Stromal cell of bone marrow (primary cell): ENCODE measurements at places on chromosomes 6 and 20.

- no peak for DNase-seq
These were observed 18.9 kb downstream of the VPS52 start for GRCh38 chr6:33252759-33253158.

DNA sequence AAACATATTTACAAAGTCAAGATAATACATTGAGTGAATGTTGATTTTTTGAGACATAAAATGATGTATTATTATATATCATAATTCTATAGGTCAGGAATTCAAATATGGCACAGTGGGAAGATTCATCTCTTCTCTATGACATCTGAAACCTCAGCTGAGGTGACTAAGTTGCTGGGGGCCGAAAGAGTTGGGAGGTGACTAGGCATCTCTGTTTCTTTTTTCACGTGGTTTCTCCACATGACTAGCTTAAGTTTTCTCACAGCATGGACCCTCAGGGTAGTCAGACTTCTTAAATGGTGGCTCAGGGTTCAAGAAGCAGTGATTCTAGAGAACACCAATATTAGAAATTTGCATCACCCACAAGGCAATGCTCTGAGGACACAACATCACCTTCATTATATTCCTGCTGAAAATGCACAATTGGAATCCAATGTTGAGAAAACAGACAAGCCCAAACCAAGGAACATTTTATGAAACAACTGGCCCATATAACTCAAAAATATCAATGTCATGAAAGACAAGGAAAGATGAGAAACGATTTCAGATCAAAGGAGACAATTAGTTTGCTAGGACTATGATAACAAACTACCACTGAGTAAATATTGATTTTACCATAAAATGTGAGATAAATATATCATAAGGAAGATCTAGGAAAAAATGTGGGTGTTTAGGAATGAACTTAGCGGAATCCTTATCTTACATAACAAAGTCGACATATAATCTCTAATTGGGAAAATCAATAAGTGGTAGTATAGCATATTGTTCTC is 273.3 kb upstream of the IRAK1BP1 start:
- DNase-seq: no peak

DNA sequence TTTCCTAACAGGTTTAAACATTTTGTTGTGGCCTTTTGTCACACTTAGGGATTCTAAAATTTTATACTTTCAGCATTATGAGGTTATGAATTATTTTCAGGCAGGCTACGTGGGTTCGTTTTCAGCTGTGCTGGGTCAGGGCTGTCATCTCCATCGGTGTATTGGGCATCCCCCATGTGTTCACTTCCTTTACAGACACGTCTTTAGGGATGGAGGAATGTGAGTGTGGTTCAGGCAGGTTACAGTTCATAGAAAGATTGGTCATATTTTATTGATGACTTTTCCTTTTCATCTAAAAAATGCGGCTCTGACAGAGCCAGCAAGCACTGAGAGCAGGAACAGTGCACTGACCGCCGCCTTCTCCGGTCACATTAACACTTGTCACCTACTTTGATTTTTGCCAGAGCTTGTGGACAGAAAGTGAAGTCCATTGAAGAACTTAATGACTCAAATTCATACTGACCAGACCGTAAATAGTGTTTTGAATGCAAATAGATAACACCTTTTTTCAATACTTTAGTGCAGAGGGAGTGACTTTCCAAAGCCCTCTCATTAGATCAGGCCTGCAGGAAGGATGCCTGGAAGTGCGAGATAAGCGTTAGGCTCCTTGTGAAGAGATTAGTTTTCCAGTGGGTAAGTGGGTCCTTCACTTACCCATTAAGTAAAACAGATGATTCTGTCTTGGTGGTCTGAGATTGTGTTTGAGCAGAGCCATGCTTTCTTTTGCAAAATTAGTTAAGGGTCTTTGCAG is 113.1 kb downstream of the TIAM2 start:
- no peak for DNase-seq

DNA sequence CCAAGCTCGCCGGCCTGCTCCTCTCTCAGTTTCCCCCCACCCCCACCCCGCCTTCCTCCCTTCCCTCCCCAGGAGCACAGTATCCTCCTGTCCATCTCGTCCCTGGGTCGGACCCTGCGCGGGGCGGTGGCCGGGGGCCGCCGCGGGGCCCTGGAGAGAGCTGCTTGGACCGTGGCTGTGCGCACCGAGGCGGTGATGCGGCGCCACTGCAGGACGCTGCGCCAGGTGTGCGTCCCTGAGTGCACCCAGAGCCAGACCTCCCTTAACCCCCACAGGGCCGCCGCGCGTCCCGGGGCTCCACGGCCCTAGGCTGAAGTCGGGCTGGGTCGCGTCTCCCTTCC is 2.2 kb downstream of the C20orf204 start:
- DNase-seq: no peak

- DNase-seq: peak; percentile 21
These were observed 55.8 kb upstream of the SMOC2 start for GRCh38 chr6:168385037-168385759.

GRCh38 chr20:62728781-62729300 is 20.2 kb downstream of the NTSR1 start:
- DNase-seq: no peak

DNA sequence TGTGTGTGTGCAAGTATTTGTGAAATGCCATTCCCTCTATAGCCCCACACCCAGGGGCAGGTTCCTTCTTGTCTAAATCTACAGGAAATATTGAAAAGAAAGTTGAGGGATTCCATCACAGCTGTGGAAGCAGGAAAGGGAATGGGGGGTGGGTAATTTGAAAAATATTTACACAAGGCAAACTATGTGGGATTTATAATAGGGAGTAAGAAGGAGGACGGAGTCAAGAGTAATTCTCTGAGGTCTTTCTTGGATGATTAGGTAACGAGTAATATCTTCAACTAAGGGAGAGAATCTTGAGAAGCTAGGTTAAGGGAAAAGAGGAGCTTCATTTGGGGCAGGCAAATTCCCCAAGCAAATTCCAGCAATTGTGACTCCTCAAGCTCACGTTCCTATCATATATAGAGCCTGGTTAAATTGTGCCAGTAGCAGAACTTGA is 113.5 kb upstream of the SGK1 start:
- no peak for DNase-seq
